ENCODE measurements at places on chromosomes 4 and X. TPM values are rescaled to one million over a fixed set of nuclear protein-coding genes. Genes with fewer than 3 reads are reported as not detected.

GRCh38 chr4:37812713-37813112 is 13.8 kb upstream of the PGM2 start:
- DNase-seq, result no peak

The UGT2B7 gene
- 102 TPM for polyA plus RNA-seq

DNA sequence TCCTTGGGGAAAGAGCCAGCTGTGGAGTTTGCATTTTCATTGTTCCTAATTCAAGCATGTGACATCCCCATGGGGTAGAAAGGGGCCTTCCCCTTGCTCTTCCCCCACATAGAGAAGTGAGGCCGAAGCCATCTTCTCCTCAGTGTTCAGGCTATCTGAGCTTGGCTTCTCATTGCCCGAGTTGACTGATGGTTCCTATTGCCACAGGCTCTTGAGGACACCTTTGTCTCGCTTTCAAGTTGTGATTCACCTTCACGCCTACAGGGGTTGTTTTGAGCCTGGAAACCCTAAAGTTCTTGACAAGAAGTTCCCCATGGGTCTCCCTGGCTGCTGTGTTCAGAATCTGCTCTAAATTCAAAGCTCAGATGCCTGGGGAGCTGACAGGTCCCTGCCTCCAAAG is 25.0 kb downstream of the CCNQ start:
- DNase-seq, result no peak

- no peak for DNase-seq
These were observed 17.2 kb downstream of the PROM1 start for GRCh38 chr4:16066586-16067128.

The PHOX2B gene
- polyA plus RNA-seq, result 0.12 TPM

- DNase-seq, result no peak
These were observed 294.6 kb upstream of the STS start for GRCh38 chrX:6852869-6853268.
